ENCODE measurements at places on chromosomes 13 and 19.
A peak's percentile ranks its signal among the peaks of the same experiment; 100 is the strongest.

DNA sequence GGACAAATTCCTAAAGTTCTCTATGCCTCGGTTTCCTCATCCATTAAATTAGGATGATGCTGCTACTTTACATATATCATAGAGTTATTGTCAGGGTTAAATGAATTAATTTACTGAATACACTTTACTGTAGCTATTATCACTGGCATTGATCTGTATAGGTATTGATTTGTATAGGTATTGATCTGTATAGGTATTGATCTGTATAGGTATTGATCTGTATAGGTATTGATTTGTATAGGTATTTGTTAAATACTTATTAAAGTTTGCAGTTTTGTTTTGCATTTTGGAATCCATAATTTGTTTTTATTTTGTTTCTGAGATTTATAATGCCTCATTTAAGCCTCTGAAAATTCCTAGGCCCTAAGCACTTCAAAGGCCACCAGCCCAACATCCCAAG lies 2.4 kb upstream of the PPP2R1A start:
- DNase-seq: no peak

DNA sequence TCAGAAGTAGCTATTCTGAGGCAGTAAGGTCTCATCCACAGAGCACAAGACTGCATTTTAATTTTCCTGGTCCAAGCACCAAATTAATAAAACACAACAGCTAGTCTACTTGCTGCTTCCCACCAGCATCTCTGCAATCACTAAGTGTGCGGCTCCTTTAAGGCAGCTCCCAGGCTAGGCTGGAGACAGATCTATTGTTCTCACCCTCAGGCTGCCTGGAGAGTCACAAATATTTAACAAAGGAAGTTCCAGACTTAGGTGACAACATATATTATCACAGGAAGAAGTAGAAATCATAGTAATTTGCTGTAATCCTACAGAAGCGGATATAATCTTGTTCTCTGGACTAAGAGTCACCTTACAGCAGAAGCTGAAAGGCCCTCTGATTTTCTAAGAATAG lies 2.2 kb upstream of the EID2 start:
- DNase-seq: no peak

DNA sequence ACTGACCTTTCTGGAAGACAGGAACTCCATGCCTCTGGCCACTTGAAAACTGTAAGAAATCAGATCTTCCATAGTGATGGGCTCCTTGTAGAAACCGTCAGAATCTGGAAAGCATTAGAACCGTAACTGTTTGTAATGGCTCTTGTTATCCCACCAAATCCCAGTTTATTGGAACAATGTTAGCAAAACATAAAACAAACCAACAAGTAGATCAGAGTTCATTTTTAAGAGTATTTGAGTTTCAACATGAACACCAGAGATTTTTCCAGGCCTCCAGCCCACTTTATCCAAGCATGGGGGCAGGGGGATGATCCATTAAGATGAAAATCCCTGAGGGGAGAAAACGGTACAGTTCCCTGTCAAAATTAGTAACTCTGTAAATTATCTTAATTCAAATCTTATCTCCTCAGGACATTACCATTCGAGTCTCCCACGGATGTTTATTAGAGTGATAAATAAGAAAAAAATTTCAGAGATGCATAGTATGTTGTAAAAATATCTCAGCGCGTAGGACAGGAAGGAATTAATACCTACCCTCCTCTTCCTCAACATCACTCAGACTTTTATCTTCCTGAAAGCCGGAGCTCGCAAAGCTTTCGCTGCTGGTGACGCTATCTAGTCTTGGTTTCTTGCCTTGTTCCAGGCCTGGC lies 172.5 kb downstream of the FLT1 start:
- no peak for DNase-seq

- DNase-seq: no peak
Measured at GRCh38 chr13:46604226-46604990, 51.4 kb downstream of the LRCH1 start.

GRCh38 chr13:59301174-59301567 lies 862.6 kb downstream of the DIAPH3 start:
- DNase-seq: no peak

DNA sequence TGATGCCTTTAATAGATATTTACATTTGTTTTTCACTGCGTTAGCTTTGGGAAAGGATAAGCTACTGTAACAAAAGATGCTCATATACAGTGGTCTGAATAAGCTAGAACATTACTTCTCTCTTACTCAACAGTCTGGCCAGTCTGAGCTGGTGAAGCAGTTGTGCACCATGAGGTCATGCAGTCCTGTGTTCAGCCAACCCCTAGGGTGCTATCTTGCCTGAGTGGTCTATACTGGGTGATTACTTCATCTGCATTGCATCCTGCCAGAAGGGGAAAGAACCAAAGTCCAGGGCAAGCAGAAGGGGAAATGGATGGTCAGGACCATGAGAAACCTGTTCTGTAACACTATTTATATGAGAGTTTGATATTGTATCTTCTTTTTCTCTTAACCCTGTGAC lies 31.5 kb downstream of the ERCC5 start:
- DNase-seq: no peak

DNA sequence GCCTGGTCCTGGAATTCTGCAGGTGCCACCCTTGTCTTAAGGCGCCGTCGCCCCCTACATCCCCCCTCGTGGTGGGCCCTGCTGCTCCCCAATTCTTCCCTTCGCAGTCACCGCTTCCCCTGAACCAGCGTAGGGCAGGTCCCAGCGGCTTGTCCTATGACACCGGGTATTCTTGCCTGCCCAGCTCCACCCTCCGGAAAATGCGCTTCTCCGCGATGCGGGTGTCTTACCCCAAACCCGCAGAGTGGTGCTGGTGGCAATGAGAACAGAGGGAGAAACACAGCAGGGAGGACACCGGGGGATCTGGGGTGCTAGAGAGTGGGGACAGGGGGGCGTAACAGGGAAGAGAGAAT lies 9.0 kb downstream of the ZNF808 start:
- DNase-seq: no peak

DNA sequence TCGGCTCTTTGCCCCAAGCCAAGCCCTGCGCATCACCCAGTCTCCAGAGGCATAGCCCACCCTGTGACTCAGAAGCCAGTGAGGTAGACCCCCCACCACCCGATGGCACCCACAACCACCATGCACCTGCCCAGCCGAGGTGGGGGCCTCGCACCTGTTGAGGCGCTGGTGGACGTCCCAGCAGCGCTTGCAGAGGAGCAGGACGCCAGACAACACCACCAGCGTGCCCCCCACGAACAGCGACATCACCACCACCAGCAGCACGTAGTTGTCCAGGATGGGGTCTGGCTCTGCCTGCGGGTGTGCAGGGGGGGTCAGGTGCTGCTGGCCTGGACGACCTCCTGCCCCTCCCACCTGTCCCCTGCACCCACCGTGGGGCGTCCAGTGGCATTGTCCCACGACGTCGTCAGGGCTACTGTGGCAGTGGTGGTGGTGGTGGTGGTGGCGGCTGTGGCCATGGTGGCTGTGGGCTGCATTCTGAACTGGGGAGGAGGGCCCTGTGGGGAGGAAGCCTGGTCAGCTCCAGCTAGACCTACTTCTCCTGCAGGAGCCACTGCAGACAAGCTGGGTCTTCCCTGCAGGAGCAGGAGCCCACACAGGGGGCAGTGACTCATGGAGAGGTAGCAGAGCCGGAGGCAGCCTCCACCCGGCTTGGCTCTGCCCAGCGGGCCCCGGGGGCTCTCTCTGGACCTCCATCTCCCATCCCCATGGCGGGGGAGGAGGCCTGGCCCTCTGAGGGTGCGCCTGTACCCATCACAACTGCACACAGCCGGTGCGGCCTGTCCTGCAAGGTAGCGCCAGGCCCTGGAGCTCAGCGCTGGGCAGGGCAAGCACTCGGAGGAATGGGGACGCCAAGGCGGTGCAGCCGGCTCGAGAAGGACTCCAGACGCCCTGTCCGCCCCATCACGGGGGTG lies 1.9 kb downstream of the CBARP start:
- DNase-seq: no peak

- no peak for DNase-seq
Measured at GRCh38 chr19:45529420-45529785, 22.1 kb downstream of the VASP start.

DNA sequence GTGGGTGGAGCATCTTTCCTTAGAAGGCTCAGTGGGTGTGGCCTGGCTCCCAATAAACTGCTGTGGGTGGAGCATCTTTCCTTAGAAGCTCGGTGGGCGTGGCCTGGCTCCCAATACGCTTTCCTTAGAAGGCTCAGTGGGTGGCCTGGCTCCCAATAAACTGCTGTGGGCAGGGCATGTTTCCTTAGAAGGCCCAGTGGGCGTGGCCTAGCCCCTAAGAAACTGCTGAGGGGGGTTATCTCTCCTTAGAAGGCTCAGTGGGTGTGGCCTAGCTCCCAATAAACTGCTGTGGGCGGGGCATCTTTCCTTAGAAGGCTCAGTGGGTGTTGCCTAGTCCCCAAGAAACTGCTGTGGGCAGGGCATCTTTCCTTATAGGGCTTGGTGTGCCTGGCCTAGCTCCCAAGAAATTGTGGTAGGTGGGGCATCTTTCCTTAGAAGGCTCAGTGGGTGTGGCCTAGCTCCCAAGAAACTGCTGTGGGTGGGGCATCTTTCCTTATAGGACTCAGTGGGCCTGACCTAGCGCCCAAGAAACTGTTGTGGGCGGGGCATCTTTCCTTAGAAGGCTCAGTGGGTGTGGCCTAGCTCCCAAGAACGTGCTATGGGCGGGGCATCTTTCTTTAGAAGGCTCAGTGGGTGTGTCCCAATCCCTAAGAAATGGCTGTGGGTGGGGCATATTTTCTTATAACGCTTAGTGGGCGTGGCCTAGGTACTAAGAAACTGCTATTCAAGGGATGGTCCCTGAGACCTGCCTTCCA lies 10.3 kb downstream of the HSH2D start:
- no peak for DNase-seq

DNA sequence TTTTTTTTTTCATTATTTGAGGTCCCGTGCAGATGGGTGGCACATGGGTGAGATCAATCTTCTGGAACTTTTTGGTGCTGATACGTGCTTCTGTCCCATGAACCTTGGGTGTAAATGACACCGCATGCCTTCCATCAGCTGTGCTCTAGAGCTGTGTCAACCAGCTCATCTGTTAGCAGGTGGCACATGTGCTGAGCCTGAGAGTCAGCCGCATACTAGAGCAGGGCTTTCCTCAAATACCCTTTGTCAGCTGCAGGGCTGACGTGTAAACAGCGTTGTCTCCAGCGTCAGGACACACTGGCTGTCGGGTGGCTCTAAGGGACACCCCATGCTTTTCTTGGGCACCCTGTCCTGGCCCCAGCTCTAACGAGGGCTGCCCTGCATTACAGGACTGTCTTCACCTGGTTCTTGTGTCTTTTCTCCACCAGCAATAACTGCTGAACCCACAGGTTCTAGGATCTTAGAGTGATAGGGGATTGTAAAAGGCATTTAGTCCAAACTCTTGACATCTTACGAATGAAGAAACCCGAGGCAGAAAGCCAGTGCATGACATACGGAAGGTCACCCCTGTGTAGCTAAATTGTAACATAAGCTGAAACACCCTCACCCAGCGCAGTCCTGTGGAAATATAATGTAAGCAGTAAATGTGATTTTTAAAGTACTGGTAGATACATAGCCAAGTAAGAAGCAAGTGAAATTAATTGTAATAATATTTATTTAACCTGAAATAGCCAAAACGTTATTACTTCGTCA lies 119.5 kb downstream of the LRCH1 start:
- DNase-seq: no peak

DNA sequence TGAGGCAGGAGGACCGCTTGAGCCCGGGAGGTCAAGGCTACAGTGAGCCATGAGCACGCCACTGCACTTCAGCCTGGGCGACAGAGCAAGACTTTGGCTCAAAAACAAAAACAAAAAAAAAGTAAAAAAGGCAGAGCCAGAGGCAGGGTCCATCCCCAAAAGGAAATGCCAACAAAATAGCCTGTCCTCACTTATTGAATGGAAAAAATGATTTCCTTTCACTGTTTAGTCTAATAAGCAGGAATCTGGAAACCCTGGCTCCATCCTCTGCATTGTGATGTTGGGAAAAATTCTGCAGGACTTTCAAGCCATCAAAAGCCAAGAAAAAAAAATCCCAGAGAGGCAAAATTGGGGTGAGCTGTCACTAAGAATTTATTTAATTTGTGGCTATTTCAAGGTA lies 23.2 kb downstream of the ZIC5 start:
- no peak for DNase-seq

- DNase-seq: no peak
Measured at GRCh38 chr19:16366433-16367260, 42.0 kb downstream of the KLF2 start.

DNA sequence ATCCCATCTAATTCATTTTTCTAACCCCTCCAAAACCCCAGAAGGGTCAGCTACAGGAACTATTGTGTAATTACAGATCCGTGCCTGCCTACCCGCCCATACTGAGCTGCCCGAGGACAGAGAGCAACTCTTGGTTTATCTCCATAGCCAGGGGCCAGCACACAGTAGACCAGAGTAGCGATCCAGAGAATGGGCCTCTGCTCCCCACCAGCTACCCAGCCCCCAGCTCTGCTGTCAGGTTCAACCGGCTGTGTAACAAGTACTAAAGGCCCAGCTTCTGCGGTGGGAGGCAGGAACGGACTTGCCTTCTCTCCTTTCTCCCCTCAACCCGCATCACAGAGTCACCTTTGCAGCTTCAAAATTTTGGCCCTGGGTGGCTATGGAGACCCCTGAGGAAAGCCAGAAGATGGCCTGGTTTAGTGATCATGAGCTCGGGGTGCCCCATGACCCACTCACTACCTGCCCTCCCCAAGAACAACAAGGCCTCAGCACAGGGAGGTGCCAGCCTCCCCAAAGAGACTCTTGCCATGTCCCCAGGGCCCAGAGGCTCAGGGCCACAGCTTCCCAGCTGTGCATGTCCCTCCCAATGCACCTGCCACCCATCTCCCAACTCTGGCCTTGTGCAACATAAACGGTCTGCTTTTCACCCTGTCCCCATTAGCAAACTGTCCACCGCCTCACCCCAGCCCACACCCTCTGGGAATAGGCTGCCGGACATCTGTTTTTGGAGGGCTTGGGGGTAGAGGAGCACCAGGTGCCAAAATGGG lies 5.7 kb downstream of the CALM3 start:
- no peak for DNase-seq

GRCh38 chr13:70237131-70237530 lies 128.9 kb upstream of the KLHL1 start:
- DNase-seq: no peak

- DNase-seq: peak; percentile 86
Measured at GRCh38 chr13:97224544-97225300, 2.6 kb downstream of the MBNL2 start.

- no peak for DNase-seq
Measured at GRCh38 chr13:46893221-46893740, 3.6 kb downstream of the HTR2A start.

DNA sequence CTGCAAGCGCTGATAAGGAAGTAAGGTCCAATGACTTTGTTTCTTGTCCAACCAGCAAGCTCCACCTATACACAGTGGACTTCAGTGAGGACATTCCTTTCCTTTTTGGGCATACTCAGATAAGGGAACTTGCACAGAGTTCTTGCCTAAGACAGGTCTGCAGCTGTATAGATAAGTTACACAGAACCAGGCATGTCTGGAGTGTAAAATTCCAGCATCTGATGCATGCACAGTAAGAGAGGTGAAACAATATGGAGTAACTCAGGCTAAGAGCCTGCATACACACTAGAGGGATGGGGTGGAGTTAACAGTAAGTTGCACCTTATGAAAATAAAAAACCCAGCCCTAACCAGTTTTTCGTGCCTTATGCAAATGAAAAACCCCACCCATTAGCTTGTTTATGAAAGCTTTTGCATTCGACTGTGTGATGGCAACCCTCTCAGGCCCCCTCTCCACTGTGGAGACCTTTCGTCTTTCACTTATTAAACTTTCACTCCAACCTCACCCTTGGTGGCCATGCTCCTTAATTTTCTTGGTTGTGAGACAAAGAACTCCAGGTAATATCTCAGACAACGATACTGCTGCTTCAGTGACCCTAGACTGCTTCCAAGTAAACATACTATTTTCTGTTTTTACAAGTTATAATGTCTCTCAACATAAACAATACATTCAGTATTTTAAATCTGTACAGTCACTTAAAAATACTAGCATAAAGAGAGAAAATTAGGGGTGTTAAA lies 2859.0 kb upstream of the PCDH20 start:
- DNase-seq: no peak

All from body of pancreas (tissue), 4 donors.